Natural killer cell (primary cell): ENCODE measurements at places on chromosomes 3 and 15. TPM values are rescaled to one million over a fixed set of nuclear protein-coding genes. Genes with fewer than 3 reads are reported as not detected.

DNA sequence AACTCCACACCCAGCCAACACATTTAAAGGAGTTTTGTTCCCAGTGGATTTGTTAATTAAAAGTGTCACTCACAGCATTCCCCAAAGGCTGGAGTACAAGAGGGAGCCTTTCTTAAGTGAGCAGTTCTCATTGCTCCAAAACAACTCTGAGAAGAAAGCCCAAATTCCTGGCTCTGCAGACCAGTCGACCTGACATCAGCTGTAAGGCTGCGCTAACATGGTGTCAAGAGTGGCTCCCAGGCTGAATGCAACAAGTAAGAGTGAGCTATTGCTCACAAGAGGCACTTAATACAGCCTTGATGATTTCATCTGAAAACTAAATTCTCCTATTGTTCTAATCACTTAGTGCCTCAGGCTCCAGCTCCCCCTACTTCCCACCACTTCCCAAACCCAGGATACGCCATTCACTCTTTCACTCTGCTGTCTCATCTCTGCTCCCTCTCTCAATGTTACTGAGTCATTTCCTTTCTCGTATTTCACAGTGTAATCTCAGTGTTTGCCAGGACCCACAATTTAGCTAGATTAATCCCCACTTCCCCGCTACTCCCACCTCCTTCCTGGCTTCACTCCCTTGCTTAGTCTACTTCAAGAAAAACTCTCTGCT lies 81.8 kb downstream of the WWTR1 start:
- no peaks in the 10 kb centered on the region for H3K27me3 ChIP-seq
- no peaks in the 10 kb centered on the region for H3K36me3 ChIP-seq
- no peaks in the 10 kb centered on the region for H3K4me1 ChIP-seq
- no peak for DNase-seq
- no peak overlapping the region for H3K4me3 ChIP-seq

Gene XRN1
- 128 TPM for total RNA-seq

DNA sequence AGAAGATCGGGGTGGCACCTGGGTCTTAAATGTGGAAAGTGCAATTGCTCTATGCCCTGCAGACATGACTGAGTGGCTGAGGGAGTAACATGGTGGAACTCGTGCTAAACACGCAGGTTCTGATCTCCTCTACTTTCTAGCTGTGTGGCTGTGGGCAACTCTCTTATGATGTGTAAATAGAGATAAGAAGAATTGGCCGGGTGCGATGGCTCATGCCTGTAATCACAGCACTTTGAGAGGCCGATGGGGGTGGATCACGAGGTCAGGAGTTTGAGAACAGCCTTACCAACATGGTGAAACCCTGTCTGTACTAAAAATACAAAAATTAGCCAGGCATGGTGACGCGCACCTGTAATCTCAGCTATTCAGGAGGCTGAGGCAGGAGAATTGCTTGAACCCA lies 67.7 kb downstream of the CLDN11 start:
- H3K36me3 ChIP-seq, result no peaks in the 10 kb centered on the region
- no peak overlapping the region for H3K27ac ChIP-seq
- DNase-seq, result no peak
- H3K4me3 ChIP-seq, result no peak overlapping the region
- H3K4me1 ChIP-seq, result no peaks in the 10 kb centered on the region

GRCh38 chr3:45095916-45096526 lies 50.2 kb downstream of the CDCP1 start:
- H3K27ac ChIP-seq, result no peak overlapping the region
- no peak for DNase-seq
- H3K36me3 ChIP-seq, result no peaks in the 10 kb centered on the region
- peaks cover 1% of the 10 kb centered on the region for H3K4me1 ChIP-seq
- peaks cover 12% of the 10 kb centered on the region for H3K27me3 ChIP-seq

GRCh38 chr15:29140475-29141307 lies 128.9 kb downstream of the NSMCE3 start:
- no peaks in the 10 kb centered on the region for H3K36me3 ChIP-seq
- peaks cover 8% of the 10 kb centered on the region for H3K4me1 ChIP-seq
- H3K27ac ChIP-seq, result no peak overlapping the region
- DNase-seq, result no peak

Gene SPSB4
- not detected for total RNA-seq

GRCh38 chr15:67407786-67408185 lies 113.1 kb upstream of the C15orf61 start:
- H3K36me3 ChIP-seq, result no peaks in the 10 kb centered on the region
- no peak overlapping the region for H3K4me3 ChIP-seq
- no peaks in the 10 kb centered on the region for H3K4me1 ChIP-seq
- no peak for DNase-seq
- H3K27ac ChIP-seq, result no peak overlapping the region
- H3K27me3 ChIP-seq, result no peaks in the 10 kb centered on the region

Gene PLAAT1
- total RNA-seq, result not detected

Gene CTXN2
- total RNA-seq, result not detected

DNA sequence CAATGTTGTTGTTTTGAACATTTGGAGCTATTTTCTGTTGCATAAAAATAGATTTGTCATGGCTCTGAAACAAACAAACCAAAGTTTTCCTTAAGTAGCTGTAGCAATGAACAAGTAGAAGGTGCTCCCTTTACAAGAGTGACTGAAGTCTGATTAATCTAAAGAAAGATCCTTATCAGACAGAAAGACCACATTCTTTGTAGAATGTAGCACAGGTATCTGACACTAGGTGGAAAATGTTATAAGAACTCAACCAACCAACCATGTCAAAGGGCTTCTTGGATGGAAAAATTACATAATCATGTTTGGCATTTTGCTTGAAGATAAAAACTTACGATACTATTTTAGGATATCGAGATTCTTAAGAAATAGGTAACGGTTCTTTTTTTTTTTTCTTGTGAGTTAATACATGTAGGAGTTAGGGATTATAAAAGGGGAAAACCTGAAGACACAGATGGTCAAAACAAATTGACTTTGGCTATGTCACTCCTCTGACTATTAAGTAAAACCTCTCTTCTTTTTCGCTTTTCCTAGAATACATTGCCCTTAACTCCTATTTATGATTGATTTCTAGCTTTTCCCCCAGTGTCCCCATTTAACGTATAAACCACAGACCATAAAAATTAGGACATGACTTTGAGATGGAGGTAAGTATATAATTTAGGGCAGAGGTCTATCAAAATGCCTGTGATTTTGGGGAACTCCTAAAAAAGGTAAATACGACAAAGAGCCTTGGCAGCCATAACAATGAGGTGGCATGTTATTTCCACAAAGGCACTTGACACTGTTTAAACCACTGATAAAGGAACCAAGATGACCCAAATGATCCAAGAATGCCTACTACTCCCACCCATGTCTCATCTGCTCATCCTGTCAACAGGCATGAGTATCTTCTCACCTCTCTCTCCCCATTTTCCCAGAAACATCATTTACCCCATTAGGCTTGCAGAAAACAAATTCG lies 72.0 kb downstream of the CCR4 start:
- no peak overlapping the region for H3K4me3 ChIP-seq
- DNase-seq, result peak; percentile 57
- H3K27ac ChIP-seq, result no peak overlapping the region
- no peaks in the 10 kb centered on the region for H3K27me3 ChIP-seq

DNA sequence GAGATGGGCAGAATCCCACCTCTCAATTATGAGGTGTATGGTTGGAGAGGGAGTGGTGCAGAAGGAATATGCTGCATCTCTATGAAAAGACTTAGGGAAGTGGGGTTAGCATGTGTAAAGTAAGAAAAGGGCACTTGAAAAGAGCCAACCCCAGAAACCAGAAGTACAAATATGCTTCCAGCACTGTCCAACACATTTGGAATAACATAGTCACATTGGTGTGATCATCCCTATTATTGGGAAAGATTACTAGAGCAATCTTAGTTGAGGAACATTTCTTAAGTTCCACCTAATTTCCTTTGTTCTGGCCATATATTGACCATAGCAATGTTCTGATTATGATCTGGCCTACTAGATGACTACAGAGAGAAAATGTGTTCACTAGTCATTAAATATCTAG lies 34.3 kb downstream of the HMG20A start:
- DNase-seq, result no peak
- H3K36me3 ChIP-seq, result peaks cover 9% of the 10 kb centered on the region
- no peaks in the 10 kb centered on the region for H3K4me1 ChIP-seq
- no peak overlapping the region for H3K4me3 ChIP-seq
- H3K27ac ChIP-seq, result no peak overlapping the region

Gene COL6A5
- not detected for total RNA-seq

Gene TWF2
- 49.2 TPM for total RNA-seq

Gene MCTP2
- 312 TPM for total RNA-seq

Gene CTNNB1
- total RNA-seq, result 258 TPM

GRCh38 chr3:81758275-81758674 lies 3.2 kb downstream of the GBE1 start:
- DNase-seq, result no peak
- H3K4me1 ChIP-seq, result peaks cover 3% of the 10 kb centered on the region
- H3K36me3 ChIP-seq, result no peaks in the 10 kb centered on the region
- H3K27ac ChIP-seq, result no peak overlapping the region
- no peaks in the 10 kb centered on the region for H3K27me3 ChIP-seq

DNA sequence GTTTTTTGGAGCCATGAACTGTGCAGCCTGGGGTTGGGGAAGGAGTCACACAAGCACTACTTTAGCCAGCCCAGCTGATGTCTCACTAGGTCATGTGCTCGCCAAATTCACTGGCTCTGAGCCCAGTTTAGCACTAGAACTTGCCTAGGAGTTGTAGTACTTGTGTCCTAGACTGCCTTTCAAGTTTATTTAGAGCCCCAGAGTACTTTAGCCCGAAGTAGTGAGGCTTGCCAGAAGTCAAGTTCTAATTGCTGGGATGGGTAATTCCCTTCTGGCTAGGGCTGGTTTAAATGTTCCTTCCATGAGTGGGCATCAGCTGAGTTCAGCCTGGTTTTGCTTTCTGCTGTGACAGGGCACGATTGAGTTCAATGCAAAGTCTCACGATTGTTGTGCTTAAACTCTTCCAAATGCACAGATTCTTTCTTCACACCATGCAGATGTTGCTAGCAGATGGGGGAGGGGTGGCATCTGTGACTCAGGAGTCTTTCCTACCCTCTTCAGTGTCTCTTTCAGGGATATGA lies 228.2 kb upstream of the ZPLD1 start:
- H3K27ac ChIP-seq, result no peak overlapping the region
- no peak for DNase-seq
- no peak overlapping the region for H3K4me3 ChIP-seq
